Choroid plexus epithelial cell (primary cell): ENCODE measurements at places on chromosomes 4 and X.

DNA sequence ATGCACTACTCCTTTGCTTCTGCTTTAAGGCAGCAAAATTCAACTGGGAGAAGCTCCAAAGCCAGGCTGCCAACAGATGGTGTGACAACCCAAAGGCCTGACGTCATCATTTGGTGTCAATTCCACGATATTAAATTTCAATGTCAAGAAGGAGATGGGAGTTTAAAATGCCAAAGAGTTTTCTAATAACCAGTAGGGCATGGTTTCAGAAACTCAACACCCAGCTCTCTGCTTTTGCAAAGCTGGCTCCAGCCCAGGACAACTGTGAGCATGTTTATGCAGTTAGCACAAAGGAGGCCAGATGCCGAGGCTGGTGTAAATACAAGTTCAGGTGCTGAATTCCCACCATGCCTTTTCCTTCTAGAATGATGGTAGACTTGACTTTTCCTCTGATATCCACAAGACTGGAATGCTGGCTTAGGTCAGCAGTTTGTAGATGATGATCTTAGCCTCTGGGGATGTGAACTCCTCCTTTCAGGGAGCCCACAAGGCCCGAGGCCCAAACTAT lies 67.3 kb downstream of the AFAP1 start:
- DNase-seq: peak; percentile 97

GRCh38 chr4:159201168-159201567 lies 98.3 kb downstream of the RAPGEF2 start:
- no peak for DNase-seq

DNA sequence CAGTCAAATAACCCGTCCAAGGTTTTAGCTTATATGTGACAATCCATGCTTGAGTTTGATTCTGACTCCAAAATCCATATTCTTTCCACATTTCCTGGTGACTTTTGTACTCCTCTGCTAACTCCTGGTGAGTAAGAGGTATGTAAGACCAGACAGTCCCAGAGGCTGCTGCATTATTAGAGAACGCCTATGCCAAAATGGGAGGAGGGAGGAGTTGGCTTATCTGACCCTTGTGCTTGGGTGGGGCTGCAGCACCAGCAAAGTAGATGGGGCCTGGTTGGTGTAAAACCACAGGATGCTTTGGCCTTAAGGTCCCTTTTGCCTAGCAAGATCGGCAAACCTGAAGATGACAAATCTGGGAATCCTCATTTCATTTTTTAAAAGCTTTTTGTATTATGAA lies 9.1 kb upstream of the RNF212 start:
- DNase-seq: no peak

- DNase-seq: peak; percentile 75
Measured at GRCh38 chr4:88672987-88673386, 24.6 kb downstream of the NAP1L5 start.

DNA sequence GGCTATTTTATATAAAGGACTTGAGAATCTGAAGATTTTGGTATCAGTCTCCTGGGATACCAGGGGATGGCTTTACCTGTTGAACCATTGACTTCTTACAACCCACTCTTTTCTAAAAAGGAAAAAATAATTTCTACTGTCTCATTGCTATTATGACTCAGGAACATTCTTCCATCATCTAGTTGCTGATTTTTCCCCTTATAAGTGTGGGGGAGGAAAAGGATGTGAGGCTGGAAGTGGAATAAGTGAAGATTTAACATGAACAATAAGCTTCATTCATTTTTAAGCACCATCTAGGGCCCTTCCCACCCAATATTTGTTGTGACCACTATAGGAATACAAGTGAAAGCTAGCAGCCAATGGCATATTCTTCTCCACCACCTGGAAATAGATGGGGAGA lies 10.6 kb upstream of the MND1 start:
- DNase-seq: no peak

- no peak for DNase-seq
Measured at GRCh38 chr4:121829511-121829910, 5.8 kb upstream of the CCNA2 start.

- DNase-seq: peak; percentile 88
Measured at GRCh38 chr4:122783301-122784215, 43.1 kb upstream of the FGF2 start.

GRCh38 chr4:126441173-126442035 lies 1126.6 kb downstream of the FAT4 start:
- peak; percentile 46 for DNase-seq

DNA sequence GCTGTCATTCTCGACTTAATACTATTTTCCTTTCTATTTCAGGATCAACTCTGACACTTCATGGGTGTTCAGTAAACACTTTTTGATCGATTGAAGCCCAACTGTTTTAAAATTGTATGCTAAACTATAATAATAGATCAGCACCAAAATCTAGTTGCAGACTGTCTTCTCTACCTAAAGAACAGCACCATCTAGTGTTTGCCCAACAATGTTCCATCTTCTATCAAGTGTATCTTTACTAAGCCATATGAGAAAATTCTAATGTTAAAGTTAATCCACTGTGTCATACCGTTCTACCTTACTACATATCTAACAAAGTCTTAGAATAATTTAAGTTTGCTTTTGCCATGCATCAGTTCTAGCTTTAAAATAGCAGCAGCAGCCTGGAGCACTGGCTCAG lies 113.0 kb upstream of the PRDX4 start:
- peak; percentile 75 for DNase-seq

DNA sequence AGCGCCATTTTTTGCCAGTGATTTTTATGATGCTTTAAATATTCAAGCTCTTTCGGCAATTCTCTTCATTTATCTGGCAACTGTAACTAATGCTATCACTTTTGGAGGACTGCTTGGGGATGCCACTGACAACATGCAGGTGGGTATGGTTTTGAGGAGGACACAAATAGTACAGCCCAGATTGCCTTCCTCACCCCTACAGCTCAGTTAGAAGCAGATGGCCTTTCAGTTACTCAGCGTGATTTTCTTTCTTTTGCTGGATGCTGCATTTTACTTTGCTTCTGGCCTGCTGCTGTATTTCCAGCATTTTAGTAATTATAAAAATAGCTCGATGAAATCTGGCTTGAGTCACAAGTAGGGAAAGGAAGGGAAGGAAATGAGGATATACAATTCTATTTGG lies 114.7 kb downstream of the SLC4A4 start:
- no peak for DNase-seq

DNA sequence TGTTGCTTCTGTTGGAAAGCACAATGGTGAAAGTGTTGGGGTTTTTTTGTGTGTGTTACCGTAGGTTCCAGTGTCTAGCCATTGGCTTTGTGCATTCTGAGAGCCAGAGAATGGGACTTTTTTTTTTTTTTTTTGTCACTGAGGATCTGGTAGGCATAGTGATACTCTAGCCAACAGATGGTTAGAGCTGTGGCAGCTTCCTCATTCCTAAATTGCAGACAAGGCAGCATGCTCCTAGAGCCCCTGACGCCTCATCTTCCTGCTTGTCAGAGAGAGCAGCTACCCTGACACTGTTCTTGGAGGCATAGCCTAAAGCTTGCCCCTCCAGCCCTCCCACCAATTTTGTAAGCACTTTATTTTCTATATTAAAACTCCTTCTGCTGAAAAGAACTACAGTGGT lies 27.0 kb downstream of the ARHGEF9 start:
- DNase-seq: no peak

- peak; percentile 81 for DNase-seq
Measured at GRCh38 chr4:17066972-17067371, 168.5 kb upstream of the LDB2 start.
